ENCODE measurements at places on chromosomes 6 and 20. TPM values are rescaled to one million over a fixed set of nuclear protein-coding genes. Genes with fewer than 3 reads are reported as not detected.

The CPNE5 gene
- 1.1 TPM for total RNA-seq

The OXT gene
- total RNA-seq = 0.40 TPM

The SYCP2 gene
- total RNA-seq = 1.5 TPM

GRCh38 chr6:137550535-137550934 lies 56.3 kb upstream of the OLIG3 start:
- peaks cover 2% of the 10 kb centered on the region for H3K27me3 ChIP-seq
- H3K4me3 ChIP-seq = no peak overlapping the region
- H3K36me3 ChIP-seq = no peaks in the 10 kb centered on the region
- DNase-seq = no peak
- H3K27ac ChIP-seq = no peak overlapping the region
- H3K4me1 ChIP-seq = no peaks in the 10 kb centered on the region

DNA sequence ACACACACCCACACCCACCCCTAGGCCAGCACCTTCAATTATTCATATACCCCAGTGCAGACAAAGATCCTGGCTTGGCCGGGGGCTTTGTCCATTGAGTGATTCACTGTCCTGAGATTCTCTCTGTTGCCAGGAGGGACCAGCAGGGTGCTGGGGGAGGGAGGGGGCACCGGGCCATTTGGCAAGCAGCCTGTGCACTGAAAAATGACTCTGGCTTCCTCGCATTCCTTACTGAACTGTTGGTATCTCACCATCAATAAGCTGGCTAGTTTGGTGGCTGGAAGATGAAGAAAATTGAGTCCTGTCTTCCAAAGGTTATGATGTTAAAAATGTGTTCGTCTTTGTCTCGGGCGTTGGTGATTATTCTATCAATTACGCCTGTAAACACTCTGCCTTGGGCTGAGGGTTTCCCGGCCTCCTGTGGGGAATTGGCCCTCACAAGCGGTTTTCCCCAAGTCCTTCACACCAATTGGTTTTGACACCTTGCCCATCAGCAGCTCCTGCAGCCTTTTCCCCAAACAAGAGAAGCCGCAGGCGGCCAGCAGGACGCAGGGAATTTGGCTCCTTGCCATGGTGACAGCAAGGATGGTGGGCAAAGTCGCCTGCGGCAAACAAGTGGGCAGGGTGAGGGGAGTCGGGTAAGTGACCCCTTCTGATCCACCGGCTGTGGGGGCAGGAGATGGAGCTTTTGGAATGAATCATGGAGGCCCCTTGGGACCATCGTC lies 4.9 kb downstream of the VSTM2L start:
- H3K27ac ChIP-seq = no peak overlapping the region
- H3K36me3 ChIP-seq = no peaks in the 10 kb centered on the region
- peaks cover 37% of the 10 kb centered on the region for H3K27me3 ChIP-seq
- H3K4me3 ChIP-seq = no peak overlapping the region
- DNase-seq = no peak
- peaks cover 7% of the 10 kb centered on the region for H3K4me1 ChIP-seq

DNA sequence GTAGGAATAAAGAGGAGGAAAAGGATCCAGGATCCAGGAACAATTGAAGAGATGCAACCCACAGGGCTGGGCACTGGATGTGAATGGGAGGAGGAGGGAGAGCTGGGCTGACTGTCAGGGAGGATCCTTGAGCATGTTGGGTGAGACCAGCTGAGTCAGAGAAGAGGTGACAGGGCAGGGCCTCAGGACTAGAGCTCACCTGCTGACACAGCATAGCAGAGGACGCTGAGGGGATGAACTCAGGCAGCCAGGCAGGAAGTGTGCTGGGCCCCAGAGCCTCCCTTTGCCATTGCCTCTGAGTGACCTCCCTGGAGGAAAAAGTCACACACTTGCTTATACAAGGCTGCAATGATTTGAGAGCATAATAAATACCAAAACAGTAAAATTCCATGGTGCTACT lies 72.3 kb downstream of the ZNF133 start:
- DNase-seq = no peak
- H3K4me1 ChIP-seq = no peaks in the 10 kb centered on the region
- no peak overlapping the region for H3K27ac ChIP-seq
- H3K36me3 ChIP-seq = no peaks in the 10 kb centered on the region
- peaks cover 3% of the 10 kb centered on the region for H3K27me3 ChIP-seq

DNA sequence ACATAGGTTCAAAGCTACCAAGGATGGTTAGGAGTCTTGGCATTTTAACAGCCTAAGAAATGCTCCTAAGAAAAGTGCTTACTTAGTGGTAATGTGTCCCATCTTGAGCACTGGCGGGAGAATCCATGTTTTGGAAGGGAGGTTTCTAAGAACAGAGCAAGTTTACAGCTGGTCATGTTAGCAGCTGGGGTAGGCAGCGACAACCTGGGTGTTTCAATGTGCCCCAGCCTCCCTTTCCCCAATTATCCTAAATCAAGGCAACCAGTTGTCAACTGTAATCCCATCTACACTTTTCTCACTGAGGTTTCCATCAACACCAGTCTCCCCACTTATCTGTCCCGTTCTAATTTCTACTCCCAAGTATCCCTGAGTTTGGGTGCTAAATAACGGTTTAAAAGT lies 1.6 kb upstream of the JAG1 start:
- DNase-seq = no peak
- H3K27me3 ChIP-seq = peaks cover 50% of the 10 kb centered on the region
- H3K36me3 ChIP-seq = no peaks in the 10 kb centered on the region
- no peak overlapping the region for H3K4me3 ChIP-seq
- H3K4me1 ChIP-seq = peaks cover 21% of the 10 kb centered on the region
- H3K27ac ChIP-seq = no peak overlapping the region

DNA sequence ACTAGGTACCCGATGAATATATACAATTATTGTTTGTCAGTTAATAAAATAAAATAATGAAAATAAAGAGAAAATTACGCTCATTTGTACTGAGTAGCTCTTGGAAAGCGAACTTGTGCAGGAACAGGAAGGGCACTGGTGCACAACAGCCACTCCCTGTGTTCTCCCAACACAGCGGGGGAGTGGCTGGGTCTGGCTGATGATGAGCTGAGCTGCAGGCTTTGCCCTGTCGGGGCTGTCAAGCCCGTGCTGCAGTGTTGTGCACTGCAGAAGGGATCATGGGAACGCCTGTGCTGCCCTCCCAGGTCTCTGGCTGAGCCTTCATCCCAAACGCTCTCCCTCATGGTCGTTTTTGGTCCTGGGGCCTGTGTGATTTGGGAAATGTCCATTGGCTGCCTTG lies 131.7 kb upstream of the MAP3K4 start:
- no peaks in the 10 kb centered on the region for H3K36me3 ChIP-seq
- no peak overlapping the region for H3K4me3 ChIP-seq
- DNase-seq = no peak
- H3K4me1 ChIP-seq = no peaks in the 10 kb centered on the region

GRCh38 chr6:32840604-32841246 lies 2.2 kb upstream of the TAP2 start:
- DNase-seq = peak; percentile 71
- H3K27me3 ChIP-seq = no peaks in the 10 kb centered on the region
- H3K27ac ChIP-seq = peak overlapping the region; percentile 97

GRCh38 chr6:84150705-84151104 lies 76.7 kb downstream of the CEP162 start:
- H3K27me3 ChIP-seq = no peaks in the 10 kb centered on the region
- H3K27ac ChIP-seq = no peak overlapping the region
- no peak overlapping the region for H3K4me3 ChIP-seq
- H3K36me3 ChIP-seq = peaks cover 43% of the 10 kb centered on the region
- DNase-seq = peak; percentile 30
- H3K4me1 ChIP-seq = peaks cover 3% of the 10 kb centered on the region

DNA sequence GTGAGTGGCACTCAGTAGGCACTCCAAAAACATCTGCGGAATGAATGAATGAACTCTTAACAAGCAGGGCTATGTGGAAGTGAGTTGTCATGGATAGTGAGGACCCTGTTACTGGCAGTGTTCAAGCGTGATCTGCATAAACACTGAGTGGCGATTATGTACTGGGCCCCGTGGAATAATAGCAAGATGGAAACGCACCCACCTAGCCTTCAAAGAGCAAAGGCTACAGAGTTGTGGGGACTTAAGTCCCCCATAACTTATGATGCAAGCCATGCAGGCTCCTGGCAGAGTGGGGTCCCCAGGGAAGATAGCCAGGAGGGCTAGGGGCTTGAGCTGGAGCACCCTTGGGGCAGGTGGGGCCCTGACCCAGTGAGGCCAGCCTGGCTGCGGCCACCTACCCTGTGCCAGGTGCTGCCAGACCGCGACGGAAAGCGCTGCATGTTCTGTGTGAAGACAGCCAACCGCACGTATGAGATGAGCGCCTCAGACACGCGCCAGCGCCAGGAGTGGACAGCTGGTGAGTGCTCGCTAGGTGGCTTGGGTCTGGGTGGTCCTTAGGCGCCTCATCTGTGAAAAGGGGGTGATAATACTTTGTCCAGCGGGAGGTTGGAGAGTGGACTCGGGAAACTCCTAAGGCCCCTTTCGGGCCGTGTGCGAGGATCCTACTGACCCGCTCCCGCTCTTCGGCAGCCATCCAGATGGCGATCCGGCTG lies 20.0 kb downstream of the DEF6 start:
- H3K4me1 ChIP-seq = peaks cover 36% of the 10 kb centered on the region
- H3K4me3 ChIP-seq = no peak overlapping the region
- peaks cover 76% of the 10 kb centered on the region for H3K36me3 ChIP-seq
- no peaks in the 10 kb centered on the region for H3K27me3 ChIP-seq
- H3K27ac ChIP-seq = no peak overlapping the region
- DNase-seq = no peak

- H3K4me1 ChIP-seq = no peaks in the 10 kb centered on the region
- H3K27ac ChIP-seq = no peak overlapping the region
- H3K4me3 ChIP-seq = no peak overlapping the region
- no peaks in the 10 kb centered on the region for H3K36me3 ChIP-seq
Measured at GRCh38 chr6:165204807-165205545, 104.4 kb downstream of the C6orf118 start.

DNA sequence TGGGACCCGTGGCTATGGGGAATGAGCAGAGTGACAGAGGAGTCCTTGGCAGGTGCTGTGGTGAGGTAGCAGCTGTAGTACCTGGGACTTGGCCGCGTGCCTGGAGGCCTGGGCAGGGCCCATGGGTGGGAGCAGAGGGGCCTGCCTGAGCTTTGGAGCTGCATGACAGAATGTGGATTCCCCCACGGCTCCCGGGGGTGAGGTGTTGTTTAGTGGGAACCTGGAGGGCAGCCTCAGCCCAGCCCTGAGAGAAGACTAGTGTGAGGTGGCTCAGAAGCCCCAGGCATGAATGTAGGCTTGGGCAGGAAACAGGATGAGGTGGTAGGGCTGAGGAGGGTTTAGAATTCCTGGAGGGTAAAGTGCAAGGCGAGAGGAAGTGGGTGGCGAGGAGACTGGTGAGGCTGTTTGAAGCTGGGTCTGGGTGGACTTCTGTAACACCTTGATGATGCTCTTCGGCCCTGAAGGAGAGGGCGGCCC lies 86.5 kb upstream of the SCP2D1 start:
- H3K4me3 ChIP-seq = no peak overlapping the region
- H3K27me3 ChIP-seq = no peaks in the 10 kb centered on the region
- peaks cover 20% of the 10 kb centered on the region for H3K4me1 ChIP-seq
- no peaks in the 10 kb centered on the region for H3K36me3 ChIP-seq
- no peak overlapping the region for H3K27ac ChIP-seq
- DNase-seq = no peak

DNA sequence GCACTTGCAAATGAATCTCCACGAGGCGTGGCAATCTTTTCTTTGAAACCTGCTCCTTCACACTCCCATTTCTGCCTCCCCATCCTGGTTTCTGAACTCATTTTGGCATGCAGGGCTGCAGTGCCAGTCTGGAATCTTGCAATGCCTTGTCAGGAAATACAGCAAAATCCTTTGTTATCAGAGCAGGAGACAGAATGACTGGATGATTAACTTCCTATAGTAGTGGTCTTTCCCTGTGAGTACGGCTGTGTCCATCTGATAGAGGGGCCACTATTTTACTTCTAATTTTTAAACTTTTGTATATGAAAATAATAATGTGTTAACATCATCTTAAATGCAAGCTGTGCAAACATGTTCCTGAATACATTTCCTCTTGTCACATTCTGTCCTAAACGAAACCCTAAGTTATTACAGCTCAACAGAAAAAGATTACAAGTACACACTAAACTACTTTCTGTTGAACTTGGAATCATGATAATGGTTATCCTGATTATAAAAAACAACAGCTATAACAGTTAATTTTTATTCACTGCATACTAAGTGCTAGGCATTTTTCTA lies 140.2 kb downstream of the KIF13A start:
- no peaks in the 10 kb centered on the region for H3K36me3 ChIP-seq
- peaks cover 6% of the 10 kb centered on the region for H3K27me3 ChIP-seq
- no peak overlapping the region for H3K27ac ChIP-seq
- DNase-seq = no peak
- no peaks in the 10 kb centered on the region for H3K4me1 ChIP-seq
- no peak overlapping the region for H3K4me3 ChIP-seq

GRCh38 chr20:11112832-11113231 lies 439.0 kb upstream of the JAG1 start:
- H3K27ac ChIP-seq = no peak overlapping the region
- H3K27me3 ChIP-seq = no peaks in the 10 kb centered on the region
- DNase-seq = no peak
- no peaks in the 10 kb centered on the region for H3K36me3 ChIP-seq
- no peak overlapping the region for H3K4me3 ChIP-seq

GRCh38 chr20:50194831-50195523 lies 4.3 kb downstream of the CEBPB start:
- no peak overlapping the region for H3K4me3 ChIP-seq
- peak overlapping the region; percentile 34 for H3K27ac ChIP-seq
- H3K36me3 ChIP-seq = peaks cover 28% of the 10 kb centered on the region
- no peak for DNase-seq
- peaks cover 17% of the 10 kb centered on the region for H3K4me1 ChIP-seq
- no peaks in the 10 kb centered on the region for H3K27me3 ChIP-seq

DNA sequence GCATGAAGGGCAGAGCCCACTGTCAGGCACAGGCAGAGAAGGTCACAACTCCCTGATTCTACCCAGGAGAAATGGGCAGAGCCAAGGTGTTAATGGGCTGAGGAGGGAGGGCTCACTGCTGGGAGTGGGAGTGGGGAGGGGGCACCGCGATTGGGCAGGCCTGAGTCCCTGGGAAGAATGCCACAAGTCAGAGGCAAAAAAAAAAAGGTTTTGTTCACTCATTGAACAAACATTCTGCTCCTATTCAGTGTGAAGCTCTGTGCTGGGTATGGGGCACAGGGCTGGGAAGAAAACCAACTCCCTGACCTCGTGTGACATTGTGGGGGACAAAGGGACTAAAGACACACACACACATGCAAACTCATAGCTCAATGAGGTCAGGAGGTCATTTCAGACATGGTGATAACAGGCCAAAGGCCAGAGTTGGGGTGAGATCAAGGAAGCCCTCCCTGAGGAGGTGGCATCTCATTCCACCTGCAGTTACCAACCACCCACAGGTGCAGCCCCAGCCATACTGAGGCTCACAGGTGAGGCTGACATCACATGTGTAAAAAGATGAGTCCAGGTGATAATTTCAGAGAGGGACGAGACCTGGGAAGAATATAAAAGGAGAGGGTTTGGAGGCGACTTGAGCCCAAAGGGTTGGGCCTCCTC lies 3.2 kb upstream of the PMEPA1 start:
- H3K36me3 ChIP-seq = no peaks in the 10 kb centered on the region
- peaks cover 6% of the 10 kb centered on the region for H3K27me3 ChIP-seq
- no peak overlapping the region for H3K27ac ChIP-seq
- no peak for DNase-seq

DNA sequence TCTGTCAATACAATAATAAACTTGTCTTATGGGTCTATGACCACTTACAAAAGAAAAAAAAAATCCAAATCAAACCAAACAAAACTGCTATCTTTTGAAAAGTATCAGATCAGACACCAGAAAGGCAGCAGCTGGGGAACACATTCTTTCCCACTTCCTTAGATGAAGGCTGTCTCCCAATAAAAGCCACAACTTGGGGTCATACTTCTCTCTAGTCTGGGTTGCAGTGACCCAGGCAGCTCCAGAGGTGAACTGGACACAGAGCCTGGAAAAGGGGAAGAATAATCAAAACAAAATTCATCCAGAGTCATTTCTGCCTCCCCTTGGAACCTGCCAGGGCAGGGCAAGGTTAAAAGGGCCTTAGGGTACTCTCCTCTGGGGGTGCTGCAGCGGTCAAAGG lies 19.1 kb downstream of the ATXN1 start:
- DNase-seq = no peak
- peaks cover 26% of the 10 kb centered on the region for H3K36me3 ChIP-seq
- H3K4me1 ChIP-seq = peaks cover 61% of the 10 kb centered on the region
